ENCODE measurements at places on chromosomes 3 and 15.

GRCh38 chr15:64006642-64007041 lies 39.6 kb downstream of the DAPK2 start:
- no peak for DNase-seq
- no peaks in the 10 kb centered on the region for H3K36me3 ChIP-seq
- H3K27ac ChIP-seq: no peak overlapping the region
- no peak overlapping the region for H3K4me3 ChIP-seq

DNA sequence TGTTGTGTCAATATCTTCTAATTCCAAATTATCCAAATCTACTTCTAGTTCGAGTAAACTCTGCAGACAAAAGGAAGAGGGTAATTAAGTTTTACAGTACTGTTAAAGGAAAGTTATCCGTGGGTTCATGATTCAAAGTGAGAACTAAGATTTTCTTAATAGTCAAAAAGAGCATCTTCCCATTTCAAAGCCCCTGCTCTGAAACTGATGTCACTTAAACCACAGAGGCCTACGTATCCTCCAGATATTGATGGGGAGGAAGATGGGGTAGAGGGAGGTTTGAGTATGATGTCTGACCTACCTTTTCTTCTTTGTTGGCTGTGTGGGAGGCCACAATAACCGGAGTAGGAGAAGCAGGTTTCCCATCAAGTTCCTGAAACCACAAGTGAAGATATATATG lies 14.1 kb downstream of the MRPS22 start:
- H3K36me3 ChIP-seq: peaks cover 10% of the 10 kb centered on the region
- H3K27ac ChIP-seq: peak overlapping the region; percentile 13
- DNase-seq: peak; percentile 19
- peaks cover 12% of the 10 kb centered on the region for H3K4me1 ChIP-seq
- no peaks in the 10 kb centered on the region for H3K27me3 ChIP-seq
- H3K4me3 ChIP-seq: no peak overlapping the region

DNA sequence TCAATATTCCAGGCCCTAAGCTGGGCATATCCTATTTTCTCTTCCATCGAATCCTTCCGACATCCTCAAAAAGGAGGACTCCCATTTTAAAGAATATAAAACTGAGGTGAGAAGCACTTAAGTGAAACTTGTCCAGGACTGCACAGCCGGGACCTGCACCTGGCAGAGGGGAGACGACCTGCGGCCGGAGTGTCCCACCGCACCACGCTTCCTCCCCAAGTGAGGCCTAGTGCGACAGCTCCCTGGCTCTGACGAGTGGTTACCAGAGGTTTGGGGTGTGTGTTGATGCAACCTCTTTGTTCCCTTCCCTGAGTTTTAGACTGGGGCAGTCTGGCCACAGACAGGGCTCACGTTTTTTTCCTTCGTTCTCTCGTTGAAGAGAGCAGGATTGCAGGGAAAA lies 24.9 kb upstream of the ATP2B2 start:
- no peaks in the 10 kb centered on the region for H3K4me1 ChIP-seq
- H3K27me3 ChIP-seq: peaks cover 2% of the 10 kb centered on the region
- H3K36me3 ChIP-seq: no peaks in the 10 kb centered on the region

DNA sequence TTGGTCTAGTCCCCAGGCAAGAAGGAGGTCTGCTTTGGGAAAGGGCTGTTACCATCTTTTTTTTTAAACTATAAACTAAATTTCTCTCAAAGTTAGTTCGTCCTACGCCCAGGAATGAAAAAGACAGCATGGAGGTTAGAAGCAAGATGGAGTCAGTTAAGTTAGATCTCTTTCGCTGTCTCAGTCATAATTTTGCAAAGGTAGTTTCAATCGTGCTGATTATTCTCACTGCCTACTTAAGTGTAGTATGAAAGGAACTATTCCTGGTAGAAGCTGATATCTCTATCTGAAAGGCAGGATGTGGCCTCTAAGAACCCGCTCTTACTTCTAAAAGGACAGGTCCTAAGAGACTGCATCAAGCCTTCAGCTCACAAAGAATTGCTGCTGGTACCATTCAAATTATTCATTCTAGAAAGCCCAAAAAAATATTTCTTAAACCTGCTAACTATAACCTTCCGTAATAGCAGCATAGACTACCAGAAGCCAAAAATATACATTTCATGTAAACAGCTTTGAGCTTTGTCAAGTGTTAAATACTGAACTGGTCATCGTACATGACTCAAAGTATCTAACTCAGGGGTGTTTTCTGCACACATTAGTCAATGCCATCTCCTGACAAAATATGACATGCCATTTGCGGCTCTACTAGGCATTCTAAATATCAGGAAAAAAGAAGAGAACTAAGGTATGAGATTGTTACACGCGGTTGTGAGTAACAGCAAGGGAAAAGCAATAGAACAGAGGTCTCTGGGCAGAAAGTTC lies 96.0 kb upstream of the CCDC80 start:
- no peaks in the 10 kb centered on the region for H3K36me3 ChIP-seq
- no peak overlapping the region for H3K4me3 ChIP-seq
- no peaks in the 10 kb centered on the region for H3K27me3 ChIP-seq
- H3K27ac ChIP-seq: no peak overlapping the region
- H3K4me1 ChIP-seq: no peaks in the 10 kb centered on the region

DNA sequence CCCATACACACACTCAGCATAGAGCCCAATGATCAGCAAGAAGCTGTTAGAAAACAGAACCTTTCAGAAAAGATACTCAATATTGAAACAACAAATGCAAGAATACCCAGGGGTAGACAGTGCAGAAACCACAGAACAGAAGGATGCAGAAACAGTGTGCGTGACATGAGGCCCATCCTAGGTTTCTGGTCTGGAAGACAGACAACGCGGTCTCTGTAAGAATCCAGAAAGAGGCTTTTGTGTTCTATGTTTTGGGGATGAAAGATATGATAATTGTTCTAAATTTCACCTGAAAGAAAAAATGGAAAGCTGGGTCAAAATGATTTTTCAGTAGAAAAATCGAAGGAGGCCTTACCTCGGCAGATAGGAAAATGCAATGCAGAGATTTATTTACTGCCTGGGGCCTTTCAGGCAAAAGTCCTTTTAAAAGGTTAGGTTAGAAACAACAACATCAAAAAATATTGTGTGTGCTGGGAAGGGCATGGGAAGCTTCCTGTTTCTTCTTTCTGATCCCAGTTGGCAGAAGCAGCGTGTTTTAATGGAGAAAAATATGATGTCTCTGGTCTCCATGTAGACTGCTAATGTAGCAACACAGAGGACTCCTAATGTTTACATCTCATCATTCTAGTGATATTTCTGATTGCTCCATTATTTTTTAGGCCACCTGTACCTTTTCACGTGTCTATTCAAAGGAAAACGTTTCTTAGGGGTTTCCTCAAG lies 17.0 kb downstream of the SYNM start:
- H3K4me1 ChIP-seq: no peaks in the 10 kb centered on the region
- no peak for DNase-seq

- H3K36me3 ChIP-seq: no peaks in the 10 kb centered on the region
- DNase-seq: no peak
- no peak overlapping the region for H3K4me3 ChIP-seq
- H3K27me3 ChIP-seq: no peaks in the 10 kb centered on the region
Measured at GRCh38 chr15:80444680-80445251, 40.6 kb downstream of the ARNT2 start.

- H3K27me3 ChIP-seq: no peaks in the 10 kb centered on the region
- no peak overlapping the region for H3K27ac ChIP-seq
- no peak overlapping the region for H3K4me3 ChIP-seq
- no peaks in the 10 kb centered on the region for H3K36me3 ChIP-seq
- H3K4me1 ChIP-seq: peaks cover 19% of the 10 kb centered on the region
- no peak for DNase-seq
Measured at GRCh38 chr3:177589911-177590381, 392.7 kb upstream of the TBL1XR1 start.

DNA sequence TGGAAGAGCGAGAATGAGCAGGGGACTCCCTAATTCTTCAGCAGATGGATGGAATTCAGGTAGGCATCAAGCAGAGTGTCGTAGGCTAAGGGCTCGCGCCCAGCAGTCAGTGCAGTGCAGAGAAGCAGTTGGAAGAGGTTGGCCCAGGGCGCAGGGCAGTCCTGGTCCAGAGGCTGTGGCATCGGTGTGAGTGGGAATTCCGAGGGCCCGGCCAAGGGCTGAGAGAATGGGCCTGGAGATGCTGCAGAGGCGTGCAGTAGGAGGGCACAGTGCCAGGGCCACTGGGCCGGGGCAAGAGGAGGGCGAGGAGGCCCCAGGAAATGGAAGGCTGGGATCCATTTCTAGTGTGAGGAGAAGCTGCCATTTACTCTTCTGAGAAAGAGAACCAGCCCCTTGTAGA lies 74.4 kb downstream of the AAGAB start:
- peaks cover 7% of the 10 kb centered on the region for H3K4me1 ChIP-seq
- DNase-seq: no peak
- H3K4me3 ChIP-seq: no peak overlapping the region
- H3K36me3 ChIP-seq: peaks cover 34% of the 10 kb centered on the region
- H3K27ac ChIP-seq: no peak overlapping the region

DNA sequence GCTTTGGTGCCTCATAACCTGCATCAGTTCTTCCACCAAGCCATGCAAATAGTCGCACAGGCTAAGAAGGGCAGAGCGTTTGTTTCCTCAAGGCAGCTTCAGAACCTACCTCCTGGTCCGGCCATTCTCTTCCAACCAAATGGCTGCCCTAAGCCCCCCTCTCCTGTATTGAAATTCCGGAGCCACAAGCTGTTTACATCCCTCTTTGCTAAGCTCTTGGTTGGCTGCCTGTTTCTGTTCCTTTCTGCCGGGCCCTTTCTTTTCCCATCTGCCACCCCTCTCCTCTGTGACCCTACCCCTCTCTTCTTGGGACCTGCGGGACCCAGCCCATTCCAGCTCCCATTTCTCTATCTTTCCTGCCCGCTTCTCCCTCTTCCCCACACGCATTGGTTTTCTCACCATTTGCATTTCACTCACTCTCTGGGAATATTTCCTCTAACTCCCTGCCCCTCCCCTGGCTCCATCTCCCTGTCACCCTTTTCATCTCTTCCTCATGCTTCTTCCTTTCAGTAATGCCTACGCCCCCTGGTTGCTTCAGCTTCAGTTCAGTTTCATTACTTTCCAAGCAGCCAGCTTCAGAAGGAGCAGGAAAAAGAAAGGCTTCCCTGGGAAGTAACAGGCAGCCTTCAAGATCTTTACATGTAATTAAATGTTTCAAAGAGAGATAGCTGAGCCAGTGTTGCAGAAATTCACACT lies 113.5 kb downstream of the RAB11A start:
- H3K27me3 ChIP-seq: peaks cover 1% of the 10 kb centered on the region
- no peaks in the 10 kb centered on the region for H3K4me1 ChIP-seq
- no peak overlapping the region for H3K27ac ChIP-seq
- no peaks in the 10 kb centered on the region for H3K36me3 ChIP-seq
- no peak overlapping the region for H3K4me3 ChIP-seq

DNA sequence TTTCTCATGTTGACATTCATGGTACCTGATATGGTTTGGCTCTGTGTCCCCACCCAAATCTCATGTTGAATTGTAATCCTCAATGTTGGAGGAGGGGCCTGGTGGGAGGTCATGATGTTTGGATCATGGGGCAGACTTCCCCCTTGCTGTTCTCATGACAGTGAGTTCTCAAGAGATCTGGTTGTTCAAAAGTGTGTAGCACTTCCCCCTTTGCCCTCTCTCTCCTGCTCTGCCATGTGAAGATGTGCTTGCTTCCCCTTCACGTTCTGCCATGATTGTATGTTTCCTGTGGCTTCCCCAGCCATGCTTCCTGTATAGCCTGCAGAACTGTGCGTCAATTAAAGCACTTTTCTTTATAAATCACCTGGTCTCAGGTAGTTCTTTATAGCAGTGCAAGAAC lies 3.3 kb upstream of the UBL7 start:
- H3K27me3 ChIP-seq: no peaks in the 10 kb centered on the region
- peak overlapping the region; percentile 53 for H3K27ac ChIP-seq
- H3K4me1 ChIP-seq: peaks cover 11% of the 10 kb centered on the region

All from GM12878 (cell line).